ENCODE measurements at places on chromosomes 11 and 22.

GRCh38 chr11:34719303-34719848, 98.5 kb downstream of the EHF start:
- DNase-seq, result no peak

- DNase-seq, result no peak
Observed at GRCh38 chr11:67776852-67777520, 102.6 kb upstream of the ALDH3B2 start.

- DNase-seq, result no peak
Observed at GRCh38 chr11:77883775-77884174, 62.8 kb downstream of the AAMDC start.

- no peak for DNase-seq
Observed at GRCh38 chr22:32922186-32922585, 120.7 kb downstream of the TIMP3 start.

DNA sequence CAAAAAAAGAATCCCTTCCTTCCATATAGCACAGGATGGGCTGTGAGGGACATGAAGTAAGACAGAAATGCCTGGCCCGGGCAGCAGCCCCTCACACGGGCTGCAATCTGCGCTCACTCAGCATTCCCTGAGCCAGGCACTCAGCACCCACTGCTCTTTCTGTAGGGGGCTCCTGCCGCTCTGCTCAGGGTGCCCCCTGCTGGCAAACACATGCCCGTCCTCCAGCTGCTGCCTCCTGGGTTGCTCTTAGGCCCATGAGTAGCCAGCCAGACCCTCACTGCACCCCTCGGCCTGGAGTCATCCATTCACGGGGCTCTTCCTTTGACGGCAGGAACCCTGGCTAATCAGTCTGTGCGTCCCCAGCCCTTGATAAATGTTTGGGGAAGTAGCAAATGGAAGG, 6.9 kb downstream of the MCAT start:
- peak; percentile 56 for DNase-seq

GRCh38 chr11:29061452-29061851, 953.3 kb downstream of the METTL15 start:
- DNase-seq, result no peak

GRCh38 chr11:6941970-6942369, 15.7 kb downstream of the ZNF215 start:
- no peak for DNase-seq

GRCh38 chr11:120102864-120103122, 35.1 kb downstream of the TRIM29 start:
- no peak for DNase-seq

GRCh38 chr11:128506999-128507611, 80.3 kb downstream of the ETS1 start:
- no peak for DNase-seq

DNA sequence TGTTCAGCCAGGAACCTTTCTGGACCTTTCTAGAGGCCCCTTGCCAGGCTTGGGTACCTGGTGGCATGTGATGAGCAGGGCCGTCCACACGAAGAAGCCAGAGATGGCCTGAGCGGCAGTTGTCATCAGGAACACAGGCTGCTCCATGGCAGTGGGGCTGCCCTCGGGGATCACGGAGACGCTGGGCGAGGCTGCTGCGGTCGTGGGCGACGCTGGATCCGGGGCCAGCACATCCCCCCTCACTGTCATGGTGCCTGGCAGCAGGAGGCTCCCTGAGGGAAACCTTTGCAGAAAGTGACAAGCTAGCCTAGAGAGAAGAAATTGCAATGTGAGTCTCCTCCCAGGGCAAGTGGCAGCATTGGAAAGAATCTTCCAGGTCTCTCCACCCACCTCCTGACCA, 25.1 kb downstream of the TMEM184B start:
- DNase-seq, result no peak

DNA sequence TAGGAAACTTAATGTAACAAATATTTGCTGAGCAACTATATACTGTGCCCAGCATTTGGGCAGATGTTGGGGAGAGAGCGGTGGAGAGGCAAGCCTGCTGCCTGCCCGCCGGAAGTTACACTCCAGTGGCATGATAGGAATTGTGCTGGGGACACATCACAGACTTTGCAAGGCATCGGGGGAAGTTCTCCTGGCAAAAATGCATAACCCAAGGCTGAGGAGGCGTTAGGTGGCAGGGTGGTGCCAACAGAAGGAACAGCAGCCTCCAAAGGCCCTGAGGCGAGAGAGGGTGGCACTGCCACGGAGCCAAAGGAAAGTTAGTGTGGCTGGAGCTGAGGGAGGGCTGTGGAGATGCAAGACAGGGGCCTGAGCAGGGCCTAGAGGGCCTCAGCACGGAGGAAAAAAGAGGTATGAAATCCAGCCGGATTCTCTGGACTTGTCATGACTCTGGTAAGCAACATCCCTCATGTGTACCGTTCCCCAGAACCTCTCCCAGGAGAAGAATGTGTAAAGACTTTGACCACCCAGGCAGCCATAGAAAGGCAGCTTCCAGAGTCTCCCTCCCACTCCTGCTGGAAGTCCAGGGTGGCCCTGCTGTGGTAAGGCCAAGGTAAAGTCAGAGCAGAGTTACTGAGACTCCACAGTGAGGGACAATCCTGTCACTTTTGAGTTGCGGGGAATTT, 76.1 kb upstream of the RAB1B start:
- no peak for DNase-seq

GRCh38 chr11:124467381-124467927, 22.0 kb upstream of the OR8B8 start:
- DNase-seq, result no peak

DNA sequence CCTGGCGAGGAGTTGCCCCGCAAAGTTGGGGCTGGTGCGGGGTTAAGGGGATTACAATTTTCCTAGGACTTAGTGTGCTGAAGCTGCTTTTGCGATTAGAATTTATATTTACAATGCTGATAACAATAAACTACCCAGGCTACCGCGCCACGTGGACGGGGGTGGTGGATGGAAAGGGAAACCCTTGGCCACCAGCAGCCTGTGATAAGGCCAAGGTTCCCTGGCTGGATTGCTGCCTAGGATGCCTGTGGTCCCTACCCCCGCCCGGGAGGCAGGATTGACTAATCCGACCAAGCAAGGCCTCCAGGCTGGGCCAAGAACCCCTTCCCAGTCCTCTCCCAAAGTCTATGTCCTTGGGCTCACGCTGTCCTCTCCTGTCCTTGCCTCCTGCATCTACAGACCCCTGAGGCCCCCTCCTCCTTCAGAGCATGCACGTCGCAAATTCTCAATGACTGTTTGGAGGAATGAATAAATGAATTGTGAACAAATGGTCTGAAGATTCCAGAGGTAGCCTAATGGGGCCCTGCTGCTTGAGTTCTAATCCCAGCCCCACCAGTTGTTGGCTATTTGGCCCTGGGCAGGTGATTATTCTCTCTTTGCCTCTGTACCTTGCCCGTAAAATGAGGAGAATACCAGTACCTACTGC, 7.6 kb upstream of the CHKA start:
- no peak for DNase-seq

- DNase-seq, result no peak
Observed at GRCh38 chr11:94549146-94549545, 5.4 kb downstream of the FUT4 start.

DNA sequence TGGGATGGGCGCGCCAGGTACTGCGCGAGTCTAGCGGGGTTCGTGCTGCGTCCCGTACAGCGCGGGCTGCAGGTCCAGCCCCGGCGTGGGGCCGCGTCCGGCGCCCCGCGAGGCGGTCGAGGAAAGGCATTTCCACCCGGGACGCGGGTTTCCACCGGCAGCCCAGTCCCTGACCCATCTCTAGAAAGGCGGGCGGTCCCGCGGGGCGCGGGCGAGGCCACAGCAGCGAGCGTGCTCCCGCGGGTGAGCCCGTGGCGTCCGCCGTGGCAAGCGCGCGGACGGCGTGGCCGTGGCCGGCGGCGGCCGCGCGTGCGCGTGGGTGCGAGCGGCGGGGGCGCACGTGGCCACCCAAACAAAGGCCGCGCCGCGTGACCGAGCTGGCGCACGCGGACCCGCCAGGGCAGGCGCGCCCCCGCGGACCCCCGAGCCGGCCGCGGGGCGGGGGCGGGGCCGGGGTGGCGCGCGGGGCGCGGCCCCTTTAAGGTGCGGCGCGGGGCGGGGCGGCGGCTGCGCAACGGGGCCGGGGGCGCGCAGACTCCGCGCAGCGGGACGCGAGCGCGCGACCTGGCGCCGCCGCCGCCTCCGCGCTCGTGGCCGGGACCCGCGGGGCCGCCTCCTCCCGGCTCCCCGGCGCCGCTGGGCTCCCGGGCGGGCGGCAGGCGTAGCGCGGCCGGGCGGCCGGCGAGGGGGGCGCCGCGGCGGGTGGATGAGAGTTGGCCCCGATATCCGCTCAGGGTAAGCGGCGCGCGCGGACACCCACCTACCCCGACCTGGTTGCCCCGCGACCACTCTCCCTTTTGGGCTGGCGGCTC, 39.3 kb upstream of the CELSR1 start:
- peak; percentile 70 for DNase-seq

DNA sequence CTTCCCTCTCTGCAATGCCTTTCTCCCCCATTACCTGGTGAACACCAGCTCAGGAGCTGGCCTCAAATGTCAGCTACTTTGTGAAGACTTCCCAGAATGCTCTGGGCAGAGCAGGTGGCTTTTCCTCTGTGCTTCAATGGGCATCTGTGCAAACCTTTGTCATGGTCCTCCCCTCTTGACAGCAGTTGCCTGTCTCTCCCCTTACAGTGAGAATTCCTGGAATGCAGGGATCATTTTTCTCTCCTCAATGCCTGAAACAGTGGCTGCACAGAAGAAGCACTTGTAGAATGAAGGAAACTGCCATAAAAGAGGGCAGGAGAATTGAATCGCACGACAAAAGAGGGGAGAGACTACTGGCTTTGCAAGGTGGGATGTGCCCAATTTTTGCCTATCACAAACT, 92.8 kb upstream of the NARS2 start:
- DNase-seq, result no peak

DNA sequence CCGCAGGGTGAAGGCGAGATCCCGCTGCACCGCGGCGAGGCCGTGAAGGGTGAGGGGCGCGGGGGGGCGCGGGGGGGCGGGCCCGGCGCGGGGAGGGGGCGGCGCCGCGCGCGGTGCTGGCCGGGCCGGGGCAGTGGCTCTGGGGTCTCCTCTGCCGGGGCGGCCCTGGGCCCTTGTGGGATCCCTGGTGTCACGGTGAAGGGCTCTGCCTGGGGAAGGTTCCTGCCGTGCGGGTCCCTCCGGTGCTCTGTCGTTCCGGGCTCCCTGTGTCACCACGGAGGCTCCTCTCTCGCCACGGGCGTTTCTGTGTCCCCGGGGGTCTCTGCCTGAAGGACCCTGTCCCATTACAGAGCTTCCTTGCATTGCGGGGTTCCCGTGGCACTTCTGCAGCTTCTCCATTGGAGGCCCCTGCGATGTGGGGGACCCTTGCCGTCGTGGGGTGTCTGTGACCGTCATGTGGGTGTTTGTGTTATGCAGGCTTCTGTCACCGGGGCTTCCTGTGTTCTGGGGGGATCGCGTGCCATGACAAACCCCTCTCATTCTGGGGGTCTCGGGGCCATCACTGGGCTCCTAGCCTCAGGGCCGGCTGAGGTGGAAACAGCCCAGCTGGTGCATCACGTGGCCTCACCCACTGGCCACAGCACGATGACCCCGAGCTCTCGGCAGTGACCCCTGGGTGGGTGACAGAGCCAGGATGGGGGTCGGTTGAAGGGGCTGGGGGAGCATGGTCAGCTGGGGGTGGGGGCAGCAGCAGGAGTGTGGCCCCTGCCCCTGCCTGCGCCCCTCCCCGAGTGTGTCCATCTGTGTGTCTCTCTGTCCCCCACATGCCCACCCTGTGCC, 25.3 kb downstream of the SHANK3 start:
- no peak for DNase-seq

GRCh38 chr11:7320306-7320705, 68.6 kb downstream of the SYT9 start:
- no peak for DNase-seq

- no peak for DNase-seq
Observed at GRCh38 chr11:64181506-64182411, 4.2 kb upstream of the STIP1 start.

DNA sequence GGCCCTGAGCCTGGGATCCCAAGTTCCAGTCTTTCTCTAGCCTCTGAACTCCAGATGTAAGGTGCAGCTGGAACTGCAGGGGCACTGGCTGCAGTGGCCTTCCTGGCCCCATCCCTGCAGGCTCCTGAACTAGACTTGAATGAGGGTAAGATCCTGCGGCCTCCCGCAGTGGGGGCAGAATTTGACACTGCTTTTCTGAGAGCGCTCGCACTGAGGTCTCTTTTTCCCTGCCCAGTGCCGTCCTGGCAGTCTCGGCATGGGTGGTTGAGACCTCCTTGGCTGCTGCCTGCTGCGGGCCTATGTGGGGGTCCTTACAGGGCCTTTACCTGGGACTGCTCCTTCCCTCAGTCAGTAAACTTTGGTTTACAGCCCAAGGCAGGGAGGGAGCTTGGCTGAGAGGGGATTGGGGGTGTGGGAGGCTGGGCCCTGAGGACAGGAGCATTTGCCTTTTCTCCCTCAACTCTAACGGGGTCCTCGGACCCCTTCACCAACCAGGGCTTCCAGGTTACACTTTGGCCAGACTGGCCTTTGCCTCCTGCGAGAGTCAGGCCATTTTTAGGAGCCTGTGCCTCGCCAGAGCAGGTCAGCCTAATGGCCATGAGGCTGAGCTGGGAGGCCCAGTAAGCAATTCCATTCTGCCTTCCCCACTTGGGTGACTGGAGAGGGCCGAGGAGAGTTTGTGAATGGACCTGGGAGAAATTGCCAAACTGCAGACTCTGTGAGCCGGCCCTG, 35.4 kb downstream of the FAM83F start:
- DNase-seq, result no peak

DNA sequence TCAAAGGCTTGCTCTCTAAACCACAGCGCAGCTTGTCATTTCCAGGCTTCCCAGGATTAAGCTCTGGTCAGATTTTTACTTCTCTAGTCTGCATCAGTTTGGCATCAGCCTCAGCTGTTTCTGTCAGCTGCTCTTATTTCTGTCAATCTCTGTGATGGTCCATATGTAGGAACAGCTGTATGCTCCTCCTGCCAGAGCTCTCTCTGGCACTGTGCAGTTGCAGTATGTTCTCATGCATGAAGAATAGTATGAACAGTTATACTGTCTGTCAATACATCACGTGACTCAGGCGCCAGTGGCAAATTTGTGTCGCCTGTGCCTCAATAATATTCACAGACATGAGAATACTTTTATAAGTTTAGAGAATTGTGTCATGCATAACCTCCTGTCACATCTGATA, 6.7 kb downstream of the OR6M1 start:
- DNase-seq, result no peak

GRCh38 chr11:102220728-102221467, 96.4 kb upstream of the BIRC3 start:
- no peak for DNase-seq

DNA sequence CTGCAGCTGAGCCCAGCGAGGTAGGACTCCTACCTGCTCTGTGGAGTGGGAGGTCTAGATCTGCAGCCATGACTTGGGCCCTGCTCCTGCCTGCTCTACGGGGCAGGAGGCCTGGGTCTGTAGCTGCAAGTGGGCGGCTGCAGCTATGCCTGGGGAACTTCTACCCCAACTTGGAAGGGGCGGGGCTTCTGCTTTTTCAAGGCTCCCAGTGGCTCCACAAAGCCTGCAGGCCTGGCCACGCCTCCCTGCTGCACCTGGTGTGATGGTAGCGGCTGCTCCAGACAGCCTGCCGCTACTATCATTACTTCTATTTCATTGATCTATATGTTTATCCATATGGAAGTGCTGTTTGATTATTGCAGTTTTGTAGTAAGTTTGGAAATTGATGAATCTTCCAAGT, 121.2 kb downstream of the NELL1 start:
- no peak for DNase-seq
